ENCODE measurements at places on chromosomes 3 and 15.

GRCh38 chr3:112811131-112811884 lies 35.4 kb downstream of the CD200R1L start:
- no peak for DNase-seq

DNA sequence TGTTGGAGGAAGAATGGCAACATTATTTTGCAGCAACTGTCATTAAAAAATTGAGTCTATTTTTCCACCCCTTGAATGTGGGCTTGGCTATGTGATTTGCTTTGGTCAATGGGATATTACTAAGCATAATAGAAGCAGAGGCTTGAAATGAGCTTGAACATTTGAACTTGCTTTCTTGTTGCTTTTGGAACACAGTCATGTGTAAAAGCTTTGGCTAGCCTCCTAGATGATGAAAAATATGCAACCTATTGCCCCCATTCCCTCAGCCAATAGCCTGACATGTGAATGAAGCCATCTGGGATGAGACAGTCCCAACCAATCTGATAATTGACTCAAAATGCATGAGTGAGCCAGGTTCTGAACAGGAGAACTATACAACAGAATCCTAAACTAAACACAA lies 78.4 kb downstream of the PLSCR2 start:
- no peak for DNase-seq

- DNase-seq = no peak
These were observed 59.9 kb upstream of the DPH6 start for GRCh38 chr15:35605764-35606449.

DNA sequence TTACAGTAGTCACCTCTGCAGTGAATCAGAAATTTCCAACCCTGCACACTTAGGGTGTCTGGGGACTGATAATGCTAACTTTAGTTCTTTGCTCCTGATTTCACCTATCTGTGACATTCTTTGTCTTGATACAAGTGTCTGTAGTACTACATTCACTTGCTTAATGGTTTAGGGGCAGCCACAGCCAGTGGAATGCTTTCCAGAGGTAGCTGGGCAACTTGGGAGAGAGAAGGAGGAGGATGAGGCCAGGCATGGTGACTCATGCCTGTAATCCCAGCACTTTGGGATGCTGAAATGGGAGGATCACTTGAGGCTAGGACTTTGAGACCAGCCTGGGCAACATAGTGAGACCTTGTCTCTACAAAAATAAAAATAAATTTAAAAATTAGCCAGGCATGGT lies 8.5 kb downstream of the BAHD1 start:
- no peak for DNase-seq

DNA sequence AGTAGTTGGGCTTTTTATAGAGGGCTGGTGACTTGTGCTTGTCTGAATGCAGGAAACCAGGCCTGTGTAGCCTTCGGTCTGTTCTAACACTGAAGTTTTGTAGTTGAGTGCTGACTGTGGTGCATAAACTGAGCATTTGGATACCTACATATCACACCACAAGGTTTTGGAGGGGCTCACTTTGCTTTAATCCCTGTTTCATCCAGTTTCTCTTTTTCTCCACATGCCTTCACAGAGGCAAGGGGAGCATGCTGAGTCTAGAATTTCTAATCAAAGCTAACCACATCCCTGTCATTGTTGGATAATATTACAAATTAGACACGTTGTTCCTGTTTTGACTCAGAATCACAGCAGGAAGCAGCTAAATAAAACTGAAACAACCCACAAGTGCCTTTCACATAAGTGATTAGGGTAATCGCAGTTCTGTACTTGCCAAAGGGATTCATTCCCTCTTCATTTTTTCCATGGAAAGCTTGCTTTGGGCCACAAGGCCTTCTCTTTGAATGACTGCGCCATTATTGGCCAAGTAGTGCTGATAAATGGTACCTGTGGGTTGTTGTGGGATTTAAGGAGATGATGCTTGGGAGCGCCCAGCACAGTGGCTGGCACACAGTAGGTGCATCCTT lies 48.9 kb downstream of the TGFBR2 start:
- peak; percentile 43 for DNase-seq

DNA sequence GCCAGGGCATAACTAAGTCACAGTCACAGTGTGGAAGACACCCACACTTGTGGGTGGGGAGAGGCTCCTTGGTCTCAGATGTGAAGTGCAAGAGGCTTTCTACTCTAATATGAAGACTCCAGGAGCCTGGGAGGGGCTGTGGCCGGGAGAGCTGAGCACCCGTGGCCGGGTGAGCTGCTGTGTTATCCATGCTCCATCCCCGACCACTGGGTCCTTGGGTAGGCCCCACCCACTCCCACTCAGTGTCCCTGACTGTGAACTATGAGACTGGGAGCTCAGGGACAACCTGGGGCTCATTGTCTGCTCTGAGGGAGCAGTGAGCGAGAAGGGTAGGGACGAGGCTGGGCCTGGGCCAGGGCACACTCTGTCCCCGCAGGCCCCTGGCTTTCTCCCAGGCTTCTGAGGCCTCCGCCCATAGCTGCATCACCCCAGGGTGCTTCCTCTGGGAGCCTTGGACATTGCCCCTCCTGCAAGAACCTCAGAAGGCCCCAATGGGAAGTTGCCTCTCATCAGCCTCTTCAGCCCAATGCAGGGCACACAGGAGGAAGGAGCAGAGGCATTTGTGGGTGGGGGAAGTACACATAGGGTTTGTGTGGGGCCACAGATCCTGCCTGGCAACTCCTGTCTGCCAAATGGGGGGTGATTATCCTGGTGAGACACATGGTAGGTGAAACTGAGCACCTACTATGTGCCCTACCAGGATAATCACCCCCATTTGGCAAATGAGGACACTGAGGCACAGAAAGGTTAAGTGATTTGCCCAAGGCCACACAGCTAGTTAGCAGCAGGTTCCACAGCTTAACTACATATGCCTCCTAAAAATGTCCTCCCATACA lies 2.4 kb downstream of the ANPEP start:
- DNase-seq = no peak

DNA sequence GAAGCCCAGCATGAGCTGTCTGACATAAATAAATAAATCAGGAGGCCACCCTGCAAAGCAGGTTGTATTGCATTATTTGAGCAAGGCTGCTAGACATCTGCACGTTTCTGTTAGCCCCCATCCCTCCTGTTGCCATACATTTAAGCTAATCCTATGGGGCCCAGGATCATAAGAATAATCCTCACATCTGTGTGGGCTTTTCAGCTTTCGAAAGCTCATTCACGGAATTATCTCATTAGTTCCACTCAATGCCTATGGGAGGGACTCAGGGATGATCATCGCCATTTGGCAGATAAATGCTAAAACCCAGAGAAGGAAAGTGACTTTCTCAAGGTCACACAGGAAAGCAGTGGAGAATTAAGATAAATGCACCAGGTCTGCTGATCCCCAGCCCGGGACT lies 123.4 kb downstream of the TLE3 start:
- no peak for DNase-seq

DNA sequence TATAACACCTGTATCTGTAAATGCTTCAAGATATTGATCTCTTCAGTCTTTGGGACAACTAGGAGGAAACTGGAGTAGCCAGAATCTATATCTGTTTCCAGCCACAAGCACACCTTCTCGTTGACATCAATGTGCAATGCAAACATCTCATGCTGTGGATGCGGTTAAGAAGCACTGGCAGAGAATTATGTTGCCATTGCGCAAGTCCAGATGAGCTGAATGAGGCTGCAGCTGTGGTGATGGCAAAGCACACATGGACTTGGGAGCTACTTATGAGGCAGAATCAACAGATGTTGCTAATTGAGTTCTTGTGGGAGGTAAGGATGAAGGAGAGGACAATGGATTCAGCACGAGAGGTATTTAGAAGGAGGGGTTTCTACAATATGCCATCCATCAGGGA lies 90.9 kb downstream of the STRIT1 start:
- DNase-seq = no peak

GRCh38 chr3:155617346-155617925 lies 127.4 kb downstream of the PLCH1 start:
- no peak for DNase-seq

DNA sequence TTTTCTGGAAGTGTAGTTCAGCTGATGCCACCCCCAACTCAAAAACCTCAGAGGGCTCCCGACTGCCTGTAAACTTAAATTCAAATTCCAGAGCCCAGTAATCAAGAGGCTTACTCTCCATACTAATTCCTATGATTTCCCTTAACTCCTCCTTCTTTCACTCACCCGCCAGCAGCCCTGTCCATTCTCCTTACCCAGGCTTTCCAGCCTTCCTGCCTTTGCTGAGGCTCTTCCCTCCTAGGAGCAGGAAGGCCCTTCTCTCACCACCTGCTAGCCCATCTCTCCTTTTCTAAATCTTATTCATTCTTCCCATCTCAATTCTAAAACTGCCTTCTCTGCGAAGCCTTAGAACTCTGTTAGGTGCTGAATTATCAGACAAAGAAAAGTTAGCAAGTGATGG lies 30.4 kb downstream of the RORA start:
- DNase-seq = no peak

DNA sequence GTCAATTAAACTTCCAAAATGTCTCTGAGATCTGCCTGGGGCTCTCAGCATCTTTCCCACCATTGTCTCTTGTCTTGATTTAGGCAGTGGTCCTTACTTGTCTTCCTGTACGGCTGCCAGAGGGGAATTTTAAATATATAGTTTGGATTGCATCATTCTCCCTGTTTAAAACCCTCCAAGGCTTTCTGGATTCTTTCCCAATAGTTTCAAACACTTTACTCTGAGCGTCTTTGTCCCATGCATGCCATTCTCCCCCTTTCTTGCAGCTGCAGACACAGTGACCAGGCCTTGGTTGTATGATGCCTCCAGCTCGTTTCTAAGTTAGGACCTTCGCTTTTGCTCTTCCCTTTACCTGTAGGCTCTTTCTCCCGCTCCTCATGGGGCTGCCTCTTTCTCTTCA lies 323.3 kb upstream of the CTNNB1 start:
- DNase-seq = no peak

- no peak for DNase-seq
These were observed 66.0 kb upstream of the GOLIM4 start for GRCh38 chr3:168161696-168162095.

DNA sequence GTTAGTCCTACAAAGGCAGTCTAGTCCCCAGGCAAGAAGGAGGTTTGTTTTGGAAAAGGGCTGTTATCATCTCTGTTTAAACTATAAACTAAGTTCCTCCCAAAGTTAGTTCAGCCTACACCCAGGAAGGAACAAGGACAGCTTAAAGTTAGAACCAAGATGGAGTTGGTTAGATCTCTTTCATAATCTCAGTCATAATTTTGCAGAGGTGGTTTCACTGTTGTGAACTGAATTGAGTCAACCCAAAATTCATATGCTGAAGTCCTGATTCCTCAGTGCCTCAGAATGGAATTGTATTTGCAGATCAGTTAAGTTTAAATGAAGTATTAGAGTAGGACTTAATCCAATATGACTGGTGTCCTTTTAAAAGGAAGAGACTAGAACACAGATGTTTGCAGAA lies 101.0 kb upstream of the C3orf80 start:
- DNase-seq = no peak

DNA sequence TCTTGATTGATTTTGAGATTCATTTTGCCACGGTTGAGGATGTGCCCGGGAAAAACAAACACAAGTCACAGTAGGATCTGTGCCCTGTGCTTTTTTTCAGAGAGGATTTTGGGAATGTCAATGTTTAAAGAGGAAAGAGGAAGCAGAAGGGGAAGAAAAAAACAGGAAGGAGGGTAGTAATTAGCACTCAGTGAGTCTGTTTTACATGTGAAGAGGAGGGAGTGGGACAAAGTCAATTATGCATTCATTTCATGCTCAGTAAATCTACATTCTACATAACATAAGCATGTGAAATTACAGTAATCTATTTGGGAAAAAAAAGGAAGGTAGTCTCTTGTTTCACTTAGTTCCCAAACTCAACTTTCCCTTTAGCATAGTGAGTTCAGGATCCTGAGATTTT lies 18.3 kb upstream of the CD200 start:
- no peak for DNase-seq

- no peak for DNase-seq
These were observed 118.3 kb upstream of the TRIM42 start for GRCh38 chr3:140559546-140559945.

GRCh38 chr3:46981932-46982471 lies 2.5 kb downstream of the NBEAL2 start:
- no peak for DNase-seq

DNA sequence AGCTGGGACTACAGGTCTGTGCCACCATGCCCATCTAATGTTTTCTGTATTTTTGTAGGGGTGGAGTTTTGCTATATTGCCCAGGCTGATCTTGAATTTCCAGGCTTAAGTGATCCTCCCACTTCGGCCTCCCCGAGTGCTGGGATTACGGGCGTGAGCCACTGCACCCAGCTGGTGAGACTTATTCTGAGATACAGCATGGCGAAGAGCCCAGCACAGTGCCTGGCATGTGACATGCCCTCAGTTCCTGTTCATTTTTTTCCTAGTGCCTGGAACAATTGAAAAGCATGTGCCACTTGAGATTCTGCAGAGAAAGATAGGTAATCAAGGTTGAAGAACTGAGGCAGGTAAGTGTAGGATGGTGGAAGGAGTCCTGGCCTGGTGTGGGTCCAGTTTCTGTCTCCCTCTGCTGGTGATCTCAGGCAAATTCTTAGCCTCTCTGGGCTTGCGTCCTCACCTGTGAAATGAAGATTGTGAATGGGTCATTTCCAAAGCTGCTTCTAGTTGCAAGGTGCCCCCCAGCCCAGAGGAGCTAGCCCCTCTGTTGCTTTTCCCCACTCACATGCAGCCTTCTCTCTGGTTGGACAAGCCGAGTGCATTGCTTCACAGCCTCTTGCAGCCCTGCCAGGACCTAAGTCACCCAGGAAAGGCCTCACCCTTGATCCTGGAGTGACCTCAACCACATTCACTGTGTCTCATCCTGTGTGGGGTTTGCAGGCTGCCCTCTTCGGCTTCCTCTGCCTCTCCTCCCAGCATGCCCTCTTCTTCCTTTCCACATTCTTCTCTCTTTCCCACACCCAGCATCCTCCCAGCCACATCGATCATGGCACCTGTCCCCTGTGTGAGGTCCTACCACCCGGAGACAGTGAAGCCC lies 4.3 kb upstream of the RHCG start:
- DNase-seq = no peak

DNA sequence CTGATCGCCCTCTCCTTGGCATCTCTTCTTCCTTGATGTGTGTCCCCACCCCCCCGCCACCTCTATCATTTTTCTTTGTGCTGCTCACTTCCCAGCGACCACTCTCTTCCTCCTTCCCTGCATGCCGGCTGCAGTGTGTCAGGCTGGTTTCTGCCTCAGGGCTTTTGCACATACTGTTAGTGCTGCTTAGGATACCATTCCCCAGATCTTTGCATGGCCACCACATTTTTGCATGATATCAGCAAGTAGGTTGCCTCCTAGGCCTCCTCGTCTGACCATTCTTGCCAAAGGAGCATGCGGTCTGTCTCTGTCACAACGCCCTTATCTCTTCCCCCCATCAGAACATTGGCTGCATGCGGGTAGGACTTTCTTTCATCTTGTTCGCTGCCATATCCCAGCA lies 12.5 kb downstream of the FBLN2 start:
- no peak for DNase-seq

- no peak for DNase-seq
These were observed 1072.0 kb downstream of the NSUN3 start for GRCh38 chr3:95134693-95135413.

GRCh38 chr3:122260206-122260605 lies 64.8 kb upstream of the CSTA start:
- DNase-seq = no peak

- no peak for DNase-seq
These were observed 364.4 kb upstream of the MCTP2 start for GRCh38 chr15:93866948-93867347.
